Germinal center (tissue), 1 donor: ENCODE measurements at places on chromosomes 5 and 9.

- DNase-seq = no peak
Measured at GRCh38 chr9:89144238-89144637, 34.4 kb downstream of the SHC3 start.

DNA sequence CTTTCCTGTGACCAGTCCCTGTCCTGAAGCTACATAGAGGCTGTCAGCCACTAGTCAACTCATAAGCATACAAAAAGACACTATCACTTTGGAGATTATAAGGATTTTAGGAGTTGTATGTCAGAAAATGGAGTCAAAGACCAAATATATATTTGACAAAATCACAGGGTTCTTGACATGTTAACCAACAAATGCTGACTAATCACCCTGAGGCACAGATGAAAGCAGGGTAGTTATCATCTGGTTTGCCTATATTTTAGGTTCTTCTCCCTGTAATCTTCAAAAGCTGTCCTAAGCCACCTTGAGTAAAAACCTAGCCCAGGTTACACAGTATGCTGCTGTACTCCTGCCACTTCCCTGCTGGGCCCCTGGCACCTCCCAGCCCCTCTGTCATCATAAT lies 64.7 kb upstream of the ERCC6L2 start:
- no peak for DNase-seq

GRCh38 chr5:9268226-9268625 lies 277.6 kb downstream of the SEMA5A start:
- DNase-seq = no peak

DNA sequence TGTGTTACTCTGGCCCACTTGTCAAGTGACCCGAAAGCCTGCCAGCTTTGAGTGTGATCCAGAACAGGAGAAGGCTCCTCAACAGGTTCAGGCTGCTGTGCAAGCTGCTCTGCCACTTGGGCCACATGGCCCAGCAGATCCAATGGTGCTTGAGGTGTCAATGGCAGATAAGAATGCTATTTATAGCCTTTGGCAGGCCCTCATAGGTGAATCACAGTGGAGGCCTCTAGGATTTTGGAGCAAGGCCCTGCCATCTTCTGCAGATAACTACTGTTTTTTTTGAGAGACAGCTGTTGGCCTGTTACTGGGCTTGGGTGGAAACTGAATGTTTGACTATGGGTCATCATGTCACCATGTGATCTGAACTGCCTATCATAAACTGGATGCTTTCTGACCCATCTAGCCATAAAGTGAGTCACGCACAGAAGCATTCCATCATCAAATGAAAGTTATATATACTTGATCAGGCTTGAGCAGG lies 180.8 kb downstream of the CARTPT start:
- no peak for DNase-seq

- DNase-seq = peak; percentile 40
Measured at GRCh38 chr5:96816411-96816939, 8.7 kb upstream of the ERAP1 start.

GRCh38 chr9:33782395-33783152 lies 12.8 kb upstream of the PRSS3 start:
- no peak for DNase-seq

- DNase-seq = no peak
Measured at GRCh38 chr5:176888865-176889165, 10.3 kb downstream of the HK3 start.

DNA sequence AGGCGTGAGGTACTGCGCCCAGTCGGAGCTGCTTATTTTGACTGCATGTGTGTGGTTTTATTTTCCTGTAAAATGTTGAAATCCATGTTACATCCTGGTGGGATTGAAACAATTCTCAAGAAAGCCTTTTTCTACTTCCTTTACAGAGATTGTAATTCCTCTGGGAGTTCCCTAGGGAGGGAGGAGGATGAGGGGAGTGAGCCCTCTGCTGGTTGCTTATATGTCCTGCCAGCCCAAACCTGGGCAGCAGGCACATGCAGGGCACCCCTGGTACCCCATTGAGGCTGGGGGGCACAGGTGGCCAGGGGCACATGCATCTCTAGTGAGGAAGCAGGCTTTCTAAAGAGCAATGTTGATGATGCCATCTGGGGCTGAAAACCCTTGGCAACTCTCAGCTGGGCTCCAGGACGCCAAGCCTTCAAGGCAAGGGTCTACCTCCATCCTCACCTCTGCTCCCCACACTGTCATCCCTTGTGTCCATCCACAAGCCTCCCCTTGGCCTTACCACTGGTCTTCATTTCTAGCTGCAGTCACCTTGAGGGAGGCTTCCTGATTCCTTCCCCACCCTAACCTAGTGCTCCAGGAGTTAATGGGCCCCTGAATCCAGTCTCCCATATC lies 84.7 kb upstream of the TNFSF8 start:
- DNase-seq = peak; percentile 44

GRCh38 chr9:93456504-93456903 lies 3.1 kb upstream of the FAM120AOS start:
- no peak for DNase-seq

DNA sequence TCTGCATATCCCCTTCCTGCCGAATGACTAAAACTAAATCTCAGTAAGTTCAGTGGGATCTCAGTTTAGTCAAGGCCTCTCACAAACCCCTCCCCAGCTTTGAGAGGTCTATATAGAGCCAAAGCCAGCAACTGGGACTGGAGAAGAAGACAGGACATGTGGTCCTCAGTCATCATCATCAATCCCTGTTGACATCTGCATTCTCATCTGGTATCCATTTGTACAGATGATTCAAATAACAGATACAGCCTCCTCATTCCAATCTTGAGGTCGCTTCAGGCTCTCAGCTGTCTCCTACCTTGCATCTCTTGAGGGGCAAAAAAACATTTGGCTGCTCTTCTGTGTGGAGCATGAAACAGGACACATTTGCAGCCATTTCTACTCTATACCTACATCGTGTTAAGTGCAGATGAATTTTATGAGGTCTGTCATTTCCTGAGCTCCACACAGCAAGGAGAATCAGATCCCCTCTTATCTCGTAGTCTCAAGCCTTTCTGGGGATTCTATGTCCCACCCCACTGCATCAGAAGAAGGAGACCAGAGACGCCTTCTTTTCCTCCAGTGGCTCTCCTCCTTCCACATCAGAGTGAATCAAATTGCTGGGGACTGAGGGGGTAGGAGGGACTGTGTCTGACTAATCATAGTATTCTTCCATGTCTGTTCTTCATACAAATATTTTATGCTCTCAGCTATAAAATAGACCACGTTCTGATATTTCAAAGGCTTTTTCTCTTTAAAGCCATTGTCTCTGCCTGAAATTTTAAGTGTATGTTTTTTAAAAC lies 4.7 kb upstream of the RECK start:
- no peak for DNase-seq

DNA sequence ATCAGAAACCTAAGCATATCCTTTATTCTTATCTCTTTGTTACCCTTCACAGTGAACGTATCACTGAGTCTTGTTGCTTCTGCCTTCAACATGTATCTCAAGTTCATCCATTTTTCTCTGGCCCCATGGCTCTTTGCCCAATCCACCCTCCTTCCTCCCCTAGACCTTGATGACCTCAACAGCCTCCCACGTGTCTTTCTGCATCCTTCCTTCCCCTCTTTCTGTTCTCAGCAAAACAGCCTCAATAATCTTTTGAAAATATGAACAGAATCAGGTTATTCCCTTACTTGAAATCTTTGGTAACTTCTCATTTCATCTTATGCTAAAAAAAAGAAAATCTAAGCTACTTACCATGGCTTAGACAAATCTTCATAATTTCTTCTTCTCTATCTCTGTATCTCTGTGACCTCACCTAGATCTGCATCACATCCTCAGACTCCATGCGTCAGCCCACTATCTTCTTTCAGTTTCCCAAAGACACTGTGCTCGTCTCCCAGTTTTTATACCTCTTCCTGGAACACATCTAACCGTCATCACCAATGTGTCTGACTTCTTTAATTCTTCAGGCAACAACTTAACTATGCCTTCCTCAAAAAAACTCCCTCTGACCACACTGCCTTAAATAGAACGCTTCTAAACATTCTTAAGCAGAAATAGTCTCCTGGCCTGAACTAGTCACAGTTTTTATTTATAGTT lies 208.0 kb downstream of the PARP8 start:
- DNase-seq = no peak

- no peak for DNase-seq
Measured at GRCh38 chr9:89810431-89810830, 205.6 kb downstream of the GADD45G start.

DNA sequence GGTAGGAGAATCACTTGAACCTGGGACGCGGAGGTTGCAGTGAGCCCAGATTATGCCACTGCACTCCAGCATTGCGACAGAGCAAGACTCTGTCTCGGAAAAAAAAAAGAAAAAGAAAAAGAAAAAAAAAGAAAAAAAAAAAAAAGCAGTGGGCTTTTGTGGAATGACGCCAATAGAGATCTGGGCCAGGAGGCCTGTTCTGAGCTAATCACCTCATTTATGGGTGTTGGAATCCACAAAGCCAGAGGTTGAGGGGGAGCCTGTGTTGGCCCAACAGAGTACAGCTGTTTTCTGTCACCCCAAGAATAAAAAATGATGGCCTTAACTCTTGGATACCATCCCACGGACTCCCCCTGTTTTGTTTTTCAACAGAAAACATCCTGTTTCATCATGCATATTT lies 18.5 kb downstream of the OSTF1 start:
- no peak for DNase-seq

- no peak for DNase-seq
Measured at GRCh38 chr9:71602652-71603051, 165.7 kb downstream of the CEMIP2 start.

GRCh38 chr5:74326571-74327338 lies 313.8 kb downstream of the ENC1 start:
- DNase-seq = no peak

DNA sequence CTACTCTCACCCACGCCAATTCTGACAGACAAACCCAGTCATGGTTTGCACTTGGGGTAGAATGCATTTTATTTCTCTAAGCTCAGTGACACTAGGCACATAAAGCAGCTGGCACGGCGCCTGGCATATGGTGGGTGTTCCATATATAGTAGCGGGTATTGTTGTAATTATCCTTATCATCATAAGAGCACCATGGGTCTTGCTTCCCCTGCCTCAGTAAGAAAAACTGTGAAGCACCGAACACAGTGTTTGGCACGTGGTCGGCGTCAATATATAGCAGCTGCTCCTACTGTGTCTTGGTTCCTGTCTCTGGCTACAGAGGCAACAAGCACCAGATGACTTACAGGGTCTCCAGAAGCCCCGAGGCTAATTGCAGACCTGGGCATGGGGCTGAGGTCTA lies 194.1 kb upstream of the PANK3 start:
- DNase-seq = no peak

GRCh38 chr5:172086194-172086975 lies 79.9 kb upstream of the FBXW11 start:
- no peak for DNase-seq

- no peak for DNase-seq
Measured at GRCh38 chr5:131719564-131719963, 77.3 kb downstream of the FNIP1 start.

DNA sequence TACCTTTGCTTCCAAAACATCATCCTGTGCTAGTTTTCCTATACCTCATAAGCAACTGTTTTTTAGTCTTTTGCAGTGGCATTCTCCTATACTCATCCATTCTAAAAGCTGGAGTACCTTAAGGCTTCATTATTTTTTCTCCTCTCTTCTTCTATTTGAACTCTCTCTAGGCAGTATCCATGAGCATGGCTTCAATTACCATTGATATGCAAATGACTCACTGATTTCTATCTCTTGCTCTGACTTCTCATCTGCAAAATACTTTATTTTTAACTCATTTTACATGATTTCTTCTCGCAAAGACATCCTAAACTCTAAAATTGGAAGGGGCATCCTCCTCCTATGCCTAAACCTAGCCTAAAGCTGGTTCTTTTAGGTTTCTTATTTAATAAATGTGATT lies 365.1 kb upstream of the NUDT12 start:
- no peak for DNase-seq

DNA sequence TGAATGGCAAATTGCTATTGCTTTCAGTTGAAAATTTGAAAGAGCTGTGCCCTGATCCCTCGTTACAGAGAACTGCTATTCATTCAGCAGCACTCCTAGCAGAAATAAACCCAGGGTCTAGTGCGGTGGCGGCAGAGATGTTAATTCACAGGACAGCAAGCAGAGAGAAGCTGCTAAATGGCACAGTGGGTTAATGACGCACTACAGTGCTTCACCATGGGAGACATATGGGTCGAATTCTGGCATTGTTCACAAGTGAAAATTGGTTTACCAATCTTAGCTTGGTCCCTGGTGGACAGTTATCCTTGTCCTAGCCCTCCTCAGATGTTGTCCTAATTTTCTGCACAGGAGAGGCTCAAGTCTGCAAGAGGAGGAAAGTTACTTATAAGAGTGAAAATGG lies 807.4 kb downstream of the TLE1 start:
- no peak for DNase-seq

DNA sequence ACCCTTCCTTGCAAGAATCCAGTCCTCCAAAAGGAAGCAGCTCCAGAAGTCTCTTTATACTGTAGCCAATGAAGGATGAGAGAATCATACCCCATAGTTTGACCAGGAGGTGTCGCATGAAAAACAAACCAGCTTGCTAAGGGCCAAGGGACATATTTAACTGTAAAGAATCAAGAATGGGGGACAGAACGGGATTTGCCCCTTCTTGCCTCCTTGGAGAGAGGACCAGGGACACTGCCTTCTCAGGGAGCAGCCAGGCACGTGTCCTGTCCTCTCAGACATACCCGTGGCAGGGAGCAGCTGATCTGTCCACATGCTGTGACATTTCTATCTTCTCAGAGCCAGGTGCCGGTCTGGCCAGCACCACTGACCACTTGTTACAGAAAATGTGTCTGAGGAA lies 11.7 kb downstream of the PRUNE2 start:
- DNase-seq = no peak

DNA sequence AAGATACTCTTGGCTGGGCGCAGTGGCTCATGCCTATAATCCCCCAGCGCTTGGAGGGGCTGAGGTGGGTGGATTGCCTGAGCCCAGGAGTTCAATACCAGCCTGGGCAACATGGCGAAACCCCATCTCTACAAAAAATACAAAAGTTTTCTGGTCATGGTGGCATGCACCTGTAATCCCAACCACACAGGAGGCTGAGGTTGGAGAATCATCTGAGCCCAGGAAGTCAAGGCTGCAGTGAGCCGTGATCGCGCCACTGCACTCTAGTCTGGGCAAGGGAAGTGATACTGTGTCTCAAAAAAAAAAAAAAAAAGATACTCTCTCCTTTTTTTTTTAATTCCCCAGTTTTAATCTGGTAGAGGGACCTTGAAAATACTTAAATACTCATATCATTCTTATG lies 15.0 kb downstream of the ANKRD33B start:
- DNase-seq = no peak

- no peak for DNase-seq
Measured at GRCh38 chr5:59660737-59661136, 232.8 kb downstream of the PDE4D start.

DNA sequence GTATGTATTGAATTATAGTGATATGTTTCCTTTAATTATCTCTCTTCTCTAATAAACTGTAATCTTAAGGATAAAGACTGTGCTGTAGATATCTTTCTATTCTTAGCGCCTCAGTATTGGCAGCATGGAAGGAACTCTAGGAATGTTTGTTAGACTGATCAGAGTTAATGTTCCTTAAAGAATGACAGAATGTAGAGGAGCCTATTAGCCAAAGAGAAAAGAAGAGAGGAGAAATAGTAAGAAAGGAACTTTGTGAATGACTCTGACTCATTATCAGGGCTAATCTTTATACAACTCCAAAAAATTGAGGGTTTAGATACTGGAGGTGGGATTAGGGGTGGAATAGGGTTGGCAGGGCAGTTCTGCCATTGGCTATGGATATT lies 59.0 kb upstream of the NUDT12 start:
- no peak for DNase-seq

GRCh38 chr5:41176952-41177351 lies 36.4 kb downstream of the C6 start:
- no peak for DNase-seq

GRCh38 chr5:9641806-9642355 lies 11.7 kb upstream of the TAS2R1 start:
- DNase-seq = no peak

GRCh38 chr5:120103495-120103894 lies 360.6 kb upstream of the PRR16 start:
- no peak for DNase-seq
